Activated CD4-positive, alpha-beta T cell treated with anti-CD3 and anti-CD28 coated beads, Interleukin-2, amount 50 U/mL, for 4 hours (primary cell): ENCODE measurements at places on chromosomes 7 and 10.

DNA sequence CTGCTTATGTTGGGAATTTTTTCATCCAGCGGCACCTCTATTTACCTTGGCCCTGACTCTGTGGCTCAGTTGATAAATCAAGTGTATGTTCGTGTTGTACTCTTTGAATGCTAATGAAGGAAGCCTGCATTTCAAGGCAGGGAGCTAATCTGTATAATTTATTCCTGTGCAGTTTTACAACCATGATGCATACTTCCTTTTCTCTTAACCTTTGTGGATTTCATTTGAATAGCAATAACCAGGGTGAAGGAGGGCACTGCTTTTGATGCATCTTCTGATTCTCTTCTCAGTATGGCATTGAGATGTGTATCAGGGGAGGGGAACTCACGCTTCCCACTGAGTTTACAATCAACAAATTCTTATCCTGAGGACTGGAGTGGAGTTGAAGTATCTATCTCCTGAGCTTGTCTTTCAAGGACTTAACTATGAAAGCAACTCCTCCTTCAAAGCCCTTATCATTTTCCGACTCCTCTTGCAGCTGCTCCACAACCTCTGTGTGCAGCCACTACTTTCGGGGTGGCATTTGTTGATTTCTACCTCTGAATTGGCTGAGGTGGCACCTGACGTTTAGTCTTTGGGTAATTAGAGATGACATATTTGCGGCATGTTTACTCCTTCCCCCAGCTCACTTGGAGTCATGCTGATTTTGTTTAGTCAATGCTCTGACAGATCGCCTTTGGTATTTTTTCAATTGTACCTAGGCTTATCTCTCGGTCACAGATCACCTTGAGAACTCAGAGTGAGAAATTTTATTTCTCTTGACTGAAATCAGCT is 275.2 kb downstream of the PHTF2 start:
- no peak for DNase-seq

DNA sequence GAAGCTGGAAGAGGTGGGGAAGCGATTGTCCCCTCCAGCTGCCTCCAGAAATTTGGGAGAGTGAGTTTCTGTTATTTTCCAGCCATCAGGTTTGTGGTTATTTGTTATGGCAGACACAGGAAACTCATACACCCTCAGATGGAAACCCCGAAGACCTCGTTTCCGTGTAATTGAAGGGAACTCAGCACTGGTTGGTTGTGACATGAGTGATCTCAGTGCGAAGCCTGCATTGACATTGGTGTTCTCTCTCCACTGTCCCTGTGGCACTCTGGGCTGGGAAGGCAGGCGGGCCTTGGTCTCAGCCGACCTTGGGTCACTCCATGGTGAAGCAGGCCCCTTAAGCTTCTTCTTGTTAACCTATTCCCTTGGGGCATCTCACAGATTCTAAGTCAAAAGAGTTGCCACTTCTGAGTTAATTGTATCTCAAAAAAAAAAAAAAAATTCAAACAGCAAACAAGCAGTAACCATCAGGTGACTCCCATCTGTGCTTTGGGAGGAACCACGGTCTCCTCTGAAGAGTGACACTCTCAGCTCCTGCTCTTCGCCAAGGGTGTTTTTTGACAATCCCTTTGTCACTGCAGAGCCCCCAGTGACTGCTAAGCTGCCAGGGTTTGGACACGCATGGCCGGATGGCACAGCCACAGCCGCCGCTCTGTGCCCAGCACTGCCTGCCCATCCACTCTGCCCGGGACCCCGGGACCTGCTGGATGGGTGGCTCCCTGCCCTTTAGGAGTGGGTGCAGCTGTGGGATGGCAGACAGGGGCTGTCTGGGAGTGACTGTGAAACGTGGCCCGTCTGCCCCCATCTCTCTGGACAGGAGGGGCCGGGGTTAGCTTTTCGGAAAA is 233.6 kb downstream of the PRPF18 start:
- no peak for DNase-seq

GRCh38 chr10:117222976-117223692 is 17.8 kb upstream of the SLC18A2 start:
- DNase-seq, result no peak

DNA sequence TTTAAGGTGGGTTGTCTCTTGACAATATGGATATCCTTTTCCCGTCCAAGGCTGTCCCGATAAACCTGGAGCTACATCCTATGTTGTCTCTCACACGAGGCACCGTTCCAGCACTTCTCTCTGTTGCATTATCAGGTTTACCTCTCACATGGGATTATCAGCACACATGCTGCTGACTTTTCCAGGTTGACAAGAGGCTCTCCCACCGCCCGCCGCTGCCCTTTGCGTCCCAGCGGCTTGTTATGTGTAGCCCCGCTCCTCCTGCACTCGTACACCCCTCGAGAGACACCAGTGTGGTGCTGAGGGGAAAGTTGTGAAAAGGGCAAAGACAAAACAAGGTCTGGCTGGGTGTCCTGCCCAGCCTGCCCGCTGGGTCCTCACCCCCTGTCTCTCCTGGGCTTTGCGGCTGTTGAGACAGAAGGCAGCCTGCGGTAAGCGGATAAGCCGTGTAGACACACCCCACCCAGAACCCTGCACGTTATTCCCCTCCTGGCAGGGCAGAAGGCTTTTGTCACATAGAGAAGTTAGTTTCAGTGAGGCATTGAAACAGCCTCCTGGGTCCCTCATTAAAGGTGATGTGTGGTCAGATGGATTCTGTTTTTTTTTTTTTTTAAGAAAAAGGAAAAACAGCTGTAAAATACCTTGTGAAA is 38.7 kb downstream of the UBE3C start:
- no peak for DNase-seq

DNA sequence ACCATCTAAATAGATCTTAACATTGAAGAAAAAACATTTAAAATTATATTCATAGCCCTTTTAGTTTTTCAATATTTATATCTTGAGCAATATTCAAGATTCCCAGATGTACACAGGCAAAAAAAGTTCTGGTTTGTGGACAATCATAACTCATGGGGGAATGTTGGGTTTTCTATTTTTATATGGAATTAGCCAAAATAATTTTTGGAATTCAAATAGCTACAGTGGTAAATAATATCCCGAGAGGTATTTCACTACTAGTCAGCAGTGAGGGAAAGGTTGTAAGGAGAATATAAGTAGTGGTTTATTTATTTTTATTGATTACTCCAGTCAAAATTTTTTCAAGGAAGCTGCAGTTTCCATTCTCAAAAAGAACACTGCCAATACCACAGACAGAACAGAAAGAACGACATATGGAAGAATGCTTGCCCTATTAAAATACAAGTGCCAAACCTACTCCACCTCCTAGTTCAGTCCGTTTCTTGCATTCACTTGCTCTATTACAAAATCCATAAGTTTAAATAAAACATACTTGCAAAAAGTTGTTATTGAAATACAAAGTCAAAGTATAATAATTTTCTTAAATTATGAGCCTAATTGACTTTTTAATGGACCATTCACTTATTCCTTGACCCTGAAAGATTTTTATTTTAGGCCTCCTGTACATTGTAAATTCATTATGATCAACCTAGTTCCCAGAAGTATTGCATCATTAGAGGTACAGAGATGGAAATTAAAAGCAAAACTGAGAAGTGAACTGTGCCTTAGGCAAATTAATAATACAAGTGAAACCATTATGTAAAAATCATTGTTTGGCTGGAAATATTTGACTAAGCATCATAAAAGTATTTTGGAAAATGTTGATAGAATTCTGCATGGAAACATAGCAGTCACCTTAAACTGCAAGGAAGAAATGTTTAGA is 533.2 kb downstream of the PARD3 start:
- DNase-seq, result no peak

GRCh38 chr7:157192861-157193260 is 54.1 kb downstream of the UBE3C start:
- no peak for DNase-seq
